ENCODE measurements at places on chromosomes 1 and 21.

DNA sequence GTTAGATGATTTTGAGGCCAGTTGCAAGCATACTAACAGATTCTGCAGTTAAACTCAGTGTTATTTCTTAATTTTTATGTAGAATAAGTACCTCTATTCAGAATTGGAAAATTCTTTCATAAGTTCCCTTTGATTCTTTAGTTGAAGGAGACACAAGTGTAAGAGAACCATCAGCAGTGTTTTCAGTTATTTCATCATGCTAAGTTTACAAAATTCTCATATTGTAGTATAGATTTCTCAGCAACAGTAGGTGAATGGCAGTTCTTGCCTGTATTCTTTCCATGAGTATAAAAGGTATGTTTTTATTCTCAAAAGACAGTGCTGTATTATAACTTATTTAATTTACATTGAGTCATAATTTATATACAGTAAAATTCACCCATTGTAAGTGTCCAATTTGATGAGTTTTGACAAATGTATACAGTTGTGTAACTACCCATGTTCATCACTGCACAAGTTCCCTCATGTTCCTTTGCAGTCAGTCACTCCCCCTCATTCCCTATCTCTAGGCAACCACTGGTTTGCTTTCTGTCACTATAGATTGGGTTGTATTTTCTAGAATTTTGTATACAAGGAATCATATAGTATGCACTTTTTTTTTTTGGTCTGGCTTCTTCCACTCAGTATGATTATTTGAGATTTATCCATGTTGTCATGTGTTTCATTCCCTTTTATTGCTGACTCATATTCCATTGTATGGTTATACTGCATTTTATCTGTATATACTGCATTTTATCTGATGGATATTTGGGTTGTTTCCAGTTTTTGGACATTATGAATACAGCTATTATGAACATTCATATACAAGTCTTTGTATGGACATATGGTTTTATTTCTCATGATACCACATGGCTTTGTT is 3.9 kb downstream of the RPS6KC1 start:
- no peak for DNase-seq

DNA sequence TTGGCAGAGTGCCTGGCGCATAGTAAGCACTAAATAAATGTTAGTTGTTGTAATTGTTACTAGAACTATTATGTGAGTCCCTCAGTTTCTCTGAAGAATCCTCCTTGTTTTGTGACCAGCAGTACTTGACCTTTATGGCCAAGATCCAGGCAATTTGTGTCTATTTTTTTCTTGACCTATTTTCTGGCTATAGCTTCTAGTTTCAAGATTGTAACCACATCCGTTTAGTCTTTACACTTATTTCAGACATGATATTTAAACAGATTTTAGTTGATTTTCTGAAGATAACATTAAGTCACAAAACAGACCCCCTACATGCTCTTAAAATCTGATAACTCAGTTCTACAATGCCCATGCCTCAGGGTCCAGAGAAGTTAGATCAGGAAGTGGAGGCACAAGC is 50.3 kb downstream of the CDC7 start:
- no peak for DNase-seq

- DNase-seq: no peak
Observed at GRCh38 chr1:234709473-234710228, 99.7 kb upstream of the IRF2BP2 start.

DNA sequence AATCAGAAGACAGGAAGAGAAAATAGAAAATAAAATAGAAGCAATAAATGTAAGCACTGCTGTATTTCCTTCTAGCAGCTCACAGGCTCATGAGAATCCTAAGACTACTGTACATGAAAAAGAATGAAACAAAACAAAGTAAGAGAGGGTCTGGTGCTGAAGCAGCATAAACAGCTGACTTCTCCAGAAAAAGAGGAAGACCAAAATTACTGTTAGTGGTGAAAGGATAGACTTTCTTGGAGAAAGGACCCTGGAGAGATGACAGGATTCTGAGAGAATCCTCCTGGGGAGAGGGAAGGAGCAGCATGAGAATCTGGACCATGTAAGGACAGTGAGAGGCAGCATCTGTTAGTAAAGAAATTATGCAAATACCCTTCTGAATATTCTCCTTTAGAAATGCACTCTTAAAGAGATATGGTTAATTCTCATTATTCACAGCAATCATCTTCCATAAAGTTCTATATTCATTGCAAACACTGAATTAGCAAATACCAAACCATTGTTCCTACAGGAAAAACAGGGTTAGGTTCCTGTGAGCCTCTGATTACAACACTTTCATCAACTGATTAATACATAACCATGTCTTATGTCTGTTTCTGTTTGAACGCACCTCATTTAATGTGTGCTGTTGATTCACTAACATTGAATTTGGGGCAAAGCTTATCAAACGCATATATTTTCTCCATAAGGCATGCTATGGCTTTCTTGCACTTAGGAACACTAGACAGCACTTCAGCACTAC is 17.0 kb downstream of the SLC25A24 start:
- no peak for DNase-seq

DNA sequence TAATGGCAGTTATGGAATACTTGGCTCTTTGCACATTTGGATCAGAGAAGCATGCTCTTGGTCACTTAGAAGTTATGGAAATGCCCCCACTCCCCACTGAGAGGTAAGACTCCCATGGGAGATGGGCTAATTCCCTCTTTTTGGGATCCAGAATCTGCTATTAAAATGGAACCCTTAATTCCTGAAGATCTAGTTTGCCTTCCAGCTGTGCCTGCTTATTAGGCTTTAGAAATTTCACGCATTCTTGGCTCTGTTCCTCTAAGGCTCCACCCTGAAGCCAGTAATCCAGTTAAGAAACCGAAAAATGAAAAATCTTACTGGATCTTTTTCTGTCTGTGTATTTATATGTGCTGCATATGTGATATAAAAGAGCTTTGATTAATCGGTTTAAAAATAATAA is 76.7 kb downstream of the USH2A start:
- no peak for DNase-seq

GRCh38 chr21:41729701-41730366 is 37.0 kb downstream of the RIPK4 start:
- DNase-seq: no peak

- no peak for DNase-seq
Observed at GRCh38 chr1:14852291-14852690, 253.8 kb downstream of the KAZN start.

GRCh38 chr1:109977225-109977624 is 7.3 kb upstream of the AHCYL1 start:
- DNase-seq: no peak

DNA sequence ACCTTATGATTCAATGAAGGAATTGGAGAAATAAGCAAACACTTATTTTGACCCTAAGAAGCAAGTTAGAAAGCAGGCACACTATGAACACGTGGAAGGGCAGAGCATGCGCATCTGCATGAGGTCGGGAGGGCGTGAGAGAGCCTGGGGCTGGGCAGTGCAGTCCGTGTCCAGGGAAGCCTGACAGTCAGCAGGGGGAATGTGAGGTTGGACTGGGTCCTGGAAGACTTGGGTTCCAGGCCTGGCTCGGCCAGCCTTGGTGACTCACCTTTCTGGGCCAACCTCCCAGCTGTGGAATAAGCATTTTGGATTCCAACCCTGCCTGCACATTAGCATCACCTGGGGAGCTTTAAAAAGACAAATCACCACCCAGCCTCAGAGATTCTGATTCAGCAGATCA is 26.6 kb upstream of the LMX1A start:
- DNase-seq: peak; percentile 77

DNA sequence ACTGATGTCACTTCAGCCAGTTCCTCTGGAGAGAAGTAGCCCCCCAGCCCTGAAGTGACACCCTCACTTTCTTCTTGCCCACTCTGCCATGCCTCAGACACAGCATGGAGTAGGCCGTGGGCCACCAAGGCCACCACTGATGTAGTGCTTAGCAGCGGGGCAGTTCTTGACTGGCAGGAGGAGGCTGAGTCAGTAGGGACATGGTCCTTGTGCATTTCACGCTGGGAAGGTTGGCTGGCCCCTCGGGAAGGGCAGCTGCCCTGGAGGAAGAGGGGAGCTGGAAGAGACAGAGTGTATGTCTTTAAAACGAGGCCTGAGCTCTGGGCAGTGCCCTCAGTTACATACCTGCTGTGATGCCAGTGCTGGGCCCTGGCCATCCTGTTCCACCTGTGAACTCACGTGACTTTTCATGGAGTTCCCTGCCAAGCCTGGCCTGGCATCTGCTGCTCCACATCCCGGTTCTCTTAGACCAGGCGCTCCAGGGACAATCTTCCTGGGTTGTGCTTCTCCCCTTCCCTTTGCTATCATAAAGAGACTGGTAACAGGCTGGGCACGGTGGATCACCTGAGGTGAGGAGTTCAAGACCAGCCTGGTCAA is 158.6 kb upstream of the TMEM51 start:
- DNase-seq: no peak

DNA sequence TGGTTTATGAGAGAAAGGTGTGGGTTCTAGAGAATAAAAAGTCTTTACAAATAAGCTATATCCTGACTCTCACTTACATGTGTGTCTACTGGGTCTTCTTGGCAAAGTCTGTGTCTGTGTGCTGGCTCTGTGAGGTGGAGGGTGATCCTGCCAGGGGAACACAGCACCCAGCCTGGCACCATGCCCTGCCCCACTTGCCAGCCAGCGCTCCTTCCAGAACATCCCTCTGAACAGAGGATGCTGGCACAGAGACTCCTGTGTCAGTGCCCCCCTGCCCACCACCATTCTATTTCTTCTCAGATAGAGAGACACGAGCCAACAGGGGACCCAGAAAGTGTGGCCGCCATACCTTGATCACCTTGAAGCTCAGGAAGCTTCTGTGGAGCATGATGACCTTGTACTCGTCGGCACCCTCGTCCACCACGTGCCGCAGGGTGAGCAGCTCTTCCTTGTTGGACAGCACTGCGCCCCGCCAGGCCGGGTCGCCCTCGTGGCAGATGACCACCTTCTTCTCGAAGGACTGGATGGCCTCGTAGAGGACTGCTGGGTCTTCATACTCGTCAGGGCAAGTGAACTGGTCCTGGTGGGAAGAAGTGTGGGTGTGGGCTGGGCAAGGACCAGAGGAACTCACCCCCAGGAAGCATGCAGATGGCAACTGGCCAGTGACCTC is 49.7 kb downstream of the NTPCR start:
- DNase-seq: no peak

- no peak for DNase-seq
Observed at GRCh38 chr1:36590771-36591170, 108.1 kb upstream of the CSF3R start.

- no peak for DNase-seq
Observed at GRCh38 chr1:30286241-30286987, 437.0 kb downstream of the MATN1 start.

All from astrocyte (in vitro differentiated cells and primary cell).